Foreskin keratinocyte (primary cell): ENCODE measurements at places on chromosomes 12 and 14.

GRCh38 chr12:21910657-21911056 lies 30.6 kb downstream of the ABCC9 start:
- DNase-seq: no peak

DNA sequence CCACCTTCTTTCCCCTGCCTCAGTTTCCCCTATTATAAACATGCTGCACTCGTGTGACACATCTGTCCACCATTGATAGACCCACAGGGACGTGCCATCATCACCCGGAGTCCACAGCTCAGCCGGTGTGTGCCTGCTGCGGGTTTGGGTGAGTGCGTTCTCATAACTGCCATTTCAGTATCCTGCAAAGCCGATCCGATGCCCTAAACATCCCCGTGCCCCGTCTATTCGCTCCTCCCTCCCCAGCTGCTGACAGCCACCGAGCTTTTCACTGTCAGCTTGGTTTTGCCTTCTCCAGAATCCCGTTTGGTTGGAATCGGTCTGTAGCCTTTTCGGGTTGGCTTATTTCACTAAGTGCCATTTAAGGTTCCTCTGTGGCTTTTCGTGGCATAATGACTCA lies 3.9 kb downstream of the LRCOL1 start:
- no peak for DNase-seq

GRCh38 chr14:94439453-94440057 lies 13.0 kb downstream of the SERPINA11 start:
- no peak for DNase-seq

- DNase-seq: no peak
Measured at GRCh38 chr12:52573306-52573705, 337 bp downstream of the KRT74 start.

- no peak for DNase-seq
Measured at GRCh38 chr12:50672158-50672557, 91.7 kb upstream of the ATF1 start.

DNA sequence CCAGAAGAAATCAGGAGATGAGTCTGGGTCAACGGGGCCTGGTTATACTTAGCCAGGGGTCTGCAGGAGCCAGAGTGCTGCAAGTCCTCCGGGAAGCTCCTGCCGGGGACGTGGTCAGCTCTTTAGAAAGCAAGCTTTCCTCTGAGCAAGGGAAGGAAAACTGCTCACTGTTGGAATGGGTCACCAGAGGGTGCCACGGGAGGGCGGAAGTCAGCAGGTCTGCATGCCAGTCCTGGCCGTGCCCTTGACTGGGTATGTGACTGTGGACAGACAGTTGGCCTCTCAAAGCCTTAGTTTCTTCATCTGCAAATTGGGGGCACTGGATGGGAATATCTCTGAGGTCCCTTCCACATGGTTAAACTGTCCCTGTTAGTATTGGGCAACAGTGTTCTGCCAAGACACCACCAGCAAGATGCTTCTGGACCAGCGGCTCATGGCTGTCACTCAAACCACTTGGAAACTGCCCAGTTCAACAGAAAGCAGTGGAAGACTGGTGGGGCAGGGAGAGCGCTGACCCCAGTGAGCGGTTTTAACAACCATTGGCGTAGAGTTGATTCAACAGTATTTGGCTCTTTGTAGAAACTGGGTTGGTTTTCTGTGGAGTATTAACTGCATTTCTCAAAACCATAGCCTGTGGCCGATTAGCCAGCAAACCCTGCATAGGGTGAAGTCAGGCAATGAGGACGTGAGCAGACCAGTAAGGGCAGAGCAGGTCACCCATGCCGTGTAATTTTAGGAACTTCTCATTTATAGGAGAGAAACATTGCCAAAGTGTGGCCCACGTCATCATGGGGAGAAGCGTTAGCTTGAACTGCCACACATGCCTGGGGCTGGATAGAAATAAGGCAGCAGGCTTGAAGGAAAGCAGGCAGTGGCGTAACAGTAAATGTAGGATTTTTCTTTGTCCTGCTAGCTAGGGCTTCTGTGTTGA lies 163.9 kb upstream of the PRMT8 start:
- no peak for DNase-seq

DNA sequence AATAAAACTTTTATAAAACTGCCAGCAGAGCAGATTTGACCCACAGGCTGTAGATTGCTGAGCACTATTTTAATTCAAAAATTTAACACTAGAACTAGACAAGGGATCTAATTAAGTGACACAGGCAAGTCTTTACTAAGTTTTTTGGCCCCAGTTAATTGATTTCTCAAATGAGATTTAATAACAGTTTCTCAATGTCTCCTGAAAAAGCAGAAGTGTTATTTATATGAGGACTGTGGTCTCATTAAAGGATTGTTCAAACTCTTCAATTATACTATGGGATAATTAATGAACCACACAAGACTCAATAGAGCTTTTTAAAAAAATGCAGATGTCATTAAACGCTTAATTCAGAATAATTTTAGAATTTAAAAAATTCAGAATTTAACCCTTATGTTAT lies 1.9 kb downstream of the HEATR5A start:
- no peak for DNase-seq

DNA sequence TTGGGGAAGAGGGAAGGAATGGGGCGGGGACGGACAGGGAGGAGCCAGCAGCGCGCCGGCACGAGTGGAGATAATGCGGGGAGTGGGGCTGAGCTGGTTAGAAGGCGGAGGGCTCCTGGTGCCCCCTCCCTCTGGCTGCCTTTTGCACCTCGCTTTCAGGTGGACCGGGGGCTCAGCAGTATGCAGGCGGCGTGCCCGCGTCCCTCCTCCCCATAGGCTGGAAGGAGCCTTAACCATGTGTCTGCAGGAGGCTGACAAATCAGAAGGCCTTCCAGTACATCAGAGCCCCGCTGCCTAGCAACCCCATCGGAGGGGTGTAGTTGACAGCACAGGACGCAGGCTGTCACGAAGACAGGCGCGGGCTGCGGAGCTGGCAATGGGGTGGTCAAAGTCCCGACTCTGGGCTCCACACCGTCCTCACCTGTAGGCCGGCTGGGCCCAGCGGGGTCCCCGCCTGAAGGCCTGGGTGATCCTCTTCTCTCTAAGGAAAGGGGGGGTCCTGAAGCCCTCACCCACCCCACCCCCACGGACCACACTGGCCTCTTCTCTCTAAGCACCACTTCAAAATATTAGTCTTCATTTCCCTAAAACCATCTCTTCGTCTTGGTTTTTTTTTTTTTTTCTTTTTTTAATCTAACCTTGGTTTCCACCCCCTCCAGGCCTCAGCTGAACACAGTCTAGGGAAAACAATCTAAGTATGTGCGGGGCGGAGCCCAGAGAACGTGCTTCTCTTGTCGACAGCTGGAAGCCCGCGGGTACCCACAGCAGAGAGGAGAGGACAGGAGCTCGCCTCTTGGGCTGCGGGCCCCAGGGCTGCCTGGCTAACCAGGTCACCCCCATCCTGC lies 44.5 kb downstream of the KDM2B start:
- DNase-seq: peak; percentile 28

- DNase-seq: no peak
Measured at GRCh38 chr12:57726884-57727757, 11.4 kb downstream of the AGAP2 start.

- no peak for DNase-seq
Measured at GRCh38 chr14:66088656-66089055, 397.5 kb upstream of the CCDC196 start.

DNA sequence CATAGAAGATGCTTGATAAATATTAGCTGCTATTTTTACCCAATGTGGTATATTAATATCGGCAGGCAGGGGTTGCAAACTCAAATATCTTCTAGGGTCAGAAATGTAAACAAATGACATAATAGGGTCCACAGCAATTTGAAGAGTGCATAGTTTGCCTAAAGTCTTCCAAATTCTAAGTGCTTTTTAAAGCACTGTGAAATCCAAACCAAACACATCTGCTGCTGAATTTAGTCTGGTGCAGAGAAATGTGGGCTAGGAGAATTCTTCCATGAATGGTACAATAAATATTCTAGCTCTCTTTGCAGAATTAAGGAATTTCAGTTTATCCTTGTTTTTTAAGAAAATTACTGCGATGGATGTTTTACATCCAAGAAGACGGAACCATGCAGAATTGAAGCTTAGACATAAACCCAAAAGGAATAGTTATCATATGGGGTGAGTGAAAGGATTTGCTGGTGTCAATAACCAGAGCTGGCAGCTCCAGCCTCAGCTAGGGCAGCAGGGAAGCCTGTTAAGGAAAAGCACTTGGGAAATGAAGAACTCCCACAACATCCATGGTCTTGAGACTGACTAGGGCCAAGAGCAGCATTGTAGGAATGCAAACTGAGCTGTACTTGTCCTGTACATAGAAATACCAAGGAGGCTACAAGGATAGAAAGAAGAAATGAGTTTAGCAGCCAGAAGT lies 65.5 kb downstream of the PTPRR start:
- DNase-seq: no peak

DNA sequence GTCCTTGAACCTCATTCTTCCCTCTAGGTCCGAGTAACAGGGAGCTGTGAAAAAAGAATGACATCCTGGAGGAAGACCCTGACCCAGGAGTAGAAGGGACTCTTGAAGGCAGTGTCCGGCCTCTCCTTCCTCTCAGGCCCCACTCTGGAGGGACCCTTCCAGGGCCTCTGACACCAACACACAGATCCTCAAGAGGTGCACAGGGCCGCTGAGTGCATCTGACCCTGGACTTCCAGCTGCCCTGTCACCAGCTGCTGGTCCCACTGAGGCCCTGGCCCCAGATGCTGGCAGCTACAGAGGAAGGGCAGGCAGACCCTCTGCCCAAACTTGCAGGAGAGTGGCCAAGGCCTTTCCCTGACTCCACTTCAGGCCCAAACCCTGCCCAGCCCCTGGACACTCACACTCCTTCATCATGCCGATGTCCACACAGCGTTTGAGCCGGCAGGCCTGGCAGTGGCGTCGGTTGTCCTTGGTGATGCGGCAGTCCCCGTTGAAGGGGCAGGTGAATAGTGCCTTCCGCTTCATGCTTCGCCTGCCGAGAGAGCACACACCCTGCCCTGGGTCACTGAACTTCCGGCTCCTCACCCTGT lies 40.1 kb downstream of the VDR start:
- no peak for DNase-seq

GRCh38 chr14:69356903-69357543 lies 41.1 kb downstream of the ERH start:
- DNase-seq: no peak

DNA sequence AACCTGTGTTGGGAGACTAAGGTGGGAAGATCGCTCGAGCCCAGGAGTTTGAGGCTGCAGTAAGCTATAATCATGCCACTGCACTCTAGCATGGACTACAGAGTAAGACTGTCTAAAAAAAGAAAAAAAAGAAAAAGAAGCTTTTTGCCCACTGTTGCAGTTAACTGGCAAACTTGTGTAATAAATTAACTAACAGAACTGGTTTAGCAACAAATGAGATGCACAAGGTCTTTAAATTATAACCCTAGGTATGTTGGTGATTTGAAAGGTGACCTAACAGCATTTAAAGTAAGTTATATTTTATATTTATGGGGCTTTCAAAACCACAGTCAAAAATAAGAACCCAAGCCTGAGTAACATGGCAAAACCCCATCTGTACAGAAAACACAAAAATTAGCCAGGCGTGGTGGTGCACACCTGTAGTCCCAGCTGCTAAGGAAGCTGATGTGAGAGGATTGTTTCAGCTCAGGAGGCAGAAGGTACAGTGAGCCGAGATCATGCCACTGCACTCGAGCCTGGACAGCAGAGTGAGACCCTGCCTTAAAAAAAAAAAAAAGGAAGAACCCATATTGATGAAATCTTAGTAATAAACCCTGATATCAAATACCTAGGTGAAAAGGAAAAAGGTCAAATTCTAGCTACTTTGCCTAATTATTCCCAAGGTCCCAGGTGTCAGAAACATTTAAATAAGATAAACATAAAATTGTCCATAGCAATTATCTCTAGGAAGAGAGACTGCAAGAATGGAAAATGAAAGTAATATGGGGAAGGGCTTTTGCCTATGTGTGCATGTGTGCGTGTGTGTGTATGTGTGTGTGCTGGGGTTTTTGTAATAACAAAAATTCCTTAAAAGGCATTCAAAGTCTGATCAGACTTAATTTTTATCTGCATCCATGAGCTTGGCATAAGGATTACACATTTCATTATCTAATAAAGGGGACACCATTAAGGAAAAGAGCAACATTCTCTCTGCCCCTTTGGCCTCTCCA lies 15.4 kb downstream of the SYNE2 start:
- DNase-seq: no peak

- DNase-seq: no peak
Measured at GRCh38 chr12:77941401-77941800, 110.7 kb downstream of the NAV3 start.

- DNase-seq: no peak
Measured at GRCh38 chr14:53663709-53664108, 292.9 kb downstream of the BMP4 start.

DNA sequence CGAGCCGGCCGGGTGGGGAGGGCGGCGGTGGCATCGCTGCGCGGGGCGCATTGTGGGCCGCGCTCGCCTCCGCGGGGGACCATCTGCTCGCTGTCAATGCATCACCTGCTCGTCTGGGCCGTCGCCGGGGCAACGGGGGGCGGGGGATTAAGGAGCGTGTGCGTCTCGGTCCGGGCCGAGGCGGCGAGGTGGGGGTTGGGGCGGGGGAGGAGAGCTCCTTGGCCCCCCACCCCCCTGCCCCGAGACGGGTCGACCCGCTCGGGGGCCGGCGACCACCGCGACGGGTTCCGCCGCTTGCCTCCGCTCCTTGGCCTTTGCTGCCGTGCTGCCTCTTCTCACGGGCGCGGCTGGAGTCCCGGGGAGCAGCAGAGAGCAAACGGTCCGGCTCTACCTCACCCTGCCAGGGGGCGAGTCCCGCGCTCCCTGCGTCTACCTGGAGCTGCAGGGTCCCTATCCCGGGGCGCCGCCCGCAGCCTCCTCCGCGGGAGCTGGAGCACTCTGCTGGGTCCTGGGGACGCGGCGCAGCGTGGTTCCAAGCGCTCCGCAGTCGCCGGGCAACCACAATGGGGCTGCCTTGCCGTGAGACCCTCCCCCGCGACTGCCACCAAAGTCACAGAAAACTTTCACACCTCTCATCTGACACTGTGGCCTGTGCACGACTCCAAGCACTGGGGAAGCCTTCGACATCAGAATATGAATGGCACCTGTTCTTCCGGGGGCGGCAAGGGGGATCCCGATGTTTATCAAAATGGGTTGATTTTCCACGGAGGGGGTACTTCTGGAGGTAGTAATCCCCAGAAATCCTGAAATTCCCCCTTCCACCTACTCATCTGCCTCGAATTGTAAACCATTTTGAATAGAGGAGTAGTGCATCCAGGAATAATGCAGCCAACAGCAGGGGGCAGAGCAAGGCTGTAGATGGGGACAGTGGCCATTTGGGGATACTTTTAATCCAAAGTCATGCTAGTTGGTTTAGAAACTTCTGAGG lies at the start of gene C12orf42:
Gene C12orf42, minus strand, starts transcription at position 500 of the 988 bp plus-strand sequence. CDS start 17,542 bp downstream, outside the sequence.
- DNase-seq: peak; percentile 39
